ENCODE measurements at places on chromosomes 4 and X.

- DNase-seq, result no peak
These were observed 229.0 kb upstream of the LCORL start for GRCh38 chr4:18250564-18250963.

- DNase-seq, result no peak
These were observed 220.6 kb upstream of the RPL34 start for GRCh38 chr4:108399610-108400265.

- DNase-seq, result no peak
These were observed 93.0 kb downstream of the UPRT start for GRCh38 chrX:75366861-75367260.

DNA sequence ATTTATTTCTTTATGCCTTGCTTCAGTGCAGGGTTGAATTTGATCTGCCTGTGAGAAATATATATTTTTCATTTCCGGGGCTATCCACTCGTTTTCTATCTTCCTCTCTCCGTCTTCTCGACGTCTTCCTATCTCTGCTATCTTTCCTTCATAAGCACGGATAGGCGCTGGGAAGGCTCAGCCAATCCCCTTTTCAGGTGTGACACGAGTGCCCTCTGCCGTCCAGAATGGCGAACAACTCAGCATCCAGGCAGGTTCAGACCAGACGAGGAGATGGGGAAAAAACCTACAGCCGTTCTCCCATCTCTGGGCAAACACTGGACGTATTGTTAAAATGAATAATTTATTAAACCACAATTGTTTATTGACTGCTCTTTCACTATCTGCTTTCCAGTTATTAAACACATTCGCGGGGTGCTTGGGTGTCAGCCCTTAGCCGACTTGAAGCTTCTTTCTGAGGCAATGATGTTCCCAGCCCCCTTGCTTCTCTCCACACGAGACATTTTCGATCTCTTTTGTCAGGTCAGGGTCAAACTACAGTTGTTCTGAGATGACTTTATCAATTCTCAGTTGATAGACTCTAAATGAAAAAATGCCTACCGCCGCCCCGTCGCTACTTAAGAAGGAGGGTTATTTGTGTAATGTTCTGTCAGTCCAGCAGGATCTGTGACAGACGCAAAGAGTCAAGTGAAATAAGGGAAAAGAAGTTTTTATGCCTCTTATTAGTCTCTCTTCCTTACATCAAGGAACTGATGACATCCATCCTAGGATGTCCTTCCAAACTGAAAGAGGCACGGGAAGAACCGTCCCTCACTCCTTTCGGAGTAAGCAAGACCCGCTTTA is 96.3 kb upstream of the NOCT start:
- DNase-seq, result peak; percentile 40

DNA sequence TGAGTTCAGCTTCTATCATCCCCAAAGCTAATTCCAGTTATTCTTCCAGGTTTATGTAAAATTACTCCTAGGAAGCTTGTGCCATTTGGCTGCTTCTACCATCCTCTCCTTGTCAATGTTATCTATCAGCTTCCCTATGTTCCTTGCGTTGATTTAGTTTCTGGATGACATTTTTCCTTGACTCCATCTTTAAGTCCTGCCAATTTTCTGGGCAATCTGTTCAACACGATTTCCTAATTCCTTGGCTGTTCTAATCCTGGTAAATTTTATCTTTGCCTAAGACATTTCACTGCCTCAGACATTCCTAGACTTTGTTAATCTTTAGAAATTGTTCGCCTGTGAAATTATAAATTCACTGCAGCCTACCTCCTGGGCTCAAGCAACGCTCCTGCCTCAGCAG is 125.1 kb downstream of the PDS5A start:
- no peak for DNase-seq

GRCh38 chr4:122577808-122578781 is 42.8 kb downstream of the IL21 start:
- DNase-seq, result peak; percentile 70

DNA sequence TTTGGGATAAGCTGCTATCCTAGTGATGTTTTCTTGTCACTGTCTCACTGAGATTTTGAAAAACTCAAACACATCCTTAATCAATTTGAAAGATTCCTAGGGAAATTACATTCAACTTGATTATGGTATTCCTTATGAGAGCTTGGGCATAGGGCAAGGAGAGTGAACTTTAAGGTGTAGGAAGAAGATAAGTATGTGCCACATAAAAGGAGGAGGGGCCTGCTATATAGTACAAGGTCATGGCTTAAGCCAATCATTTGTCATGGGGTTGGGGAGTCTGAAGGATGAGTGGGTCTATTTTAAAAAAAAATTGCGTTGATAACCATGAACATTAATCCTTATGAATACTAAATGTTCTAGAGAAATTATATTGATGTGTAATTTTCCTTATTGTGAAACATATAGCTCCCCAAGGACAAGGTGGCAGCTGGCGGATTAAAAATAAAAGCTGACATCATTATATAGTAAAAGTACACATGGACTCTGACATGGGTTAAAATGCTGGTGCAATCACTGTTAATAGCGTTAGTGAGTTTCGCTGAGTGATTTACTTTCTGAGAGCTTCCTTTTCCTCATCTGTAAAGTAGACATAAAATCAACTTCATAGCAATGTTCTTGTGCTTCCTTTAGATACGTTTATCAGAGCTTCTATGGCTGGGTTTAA is 17.4 kb downstream of the GALNT7 start:
- no peak for DNase-seq

DNA sequence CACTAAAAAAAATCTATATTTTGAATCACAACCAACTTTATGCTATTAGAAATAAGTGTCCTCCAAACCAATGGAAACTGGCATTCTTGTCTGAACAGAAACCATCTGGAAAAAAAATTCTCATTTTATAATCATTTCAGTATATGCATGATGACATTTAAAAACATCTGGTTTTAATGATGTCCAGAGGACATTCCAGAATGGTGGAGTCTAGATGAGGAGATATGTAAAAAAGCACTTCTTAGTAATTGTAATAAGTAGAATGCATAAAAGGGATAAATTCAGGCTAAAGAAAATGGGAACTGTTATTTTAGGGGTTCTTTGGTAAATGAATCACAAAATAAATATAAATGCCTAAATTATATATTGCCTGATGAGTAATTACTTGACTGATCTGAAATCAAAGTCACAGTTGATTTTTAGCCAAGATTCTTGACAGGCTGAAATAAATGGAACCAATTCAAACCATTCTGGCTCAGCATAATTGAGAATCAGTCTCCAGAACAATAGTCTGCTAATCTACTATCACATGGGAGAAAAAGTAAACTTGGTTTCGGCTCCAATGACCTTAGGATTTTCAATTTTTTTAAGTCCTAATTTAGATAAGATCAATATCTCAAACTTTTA is 636.6 kb downstream of the FAT4 start:
- no peak for DNase-seq

DNA sequence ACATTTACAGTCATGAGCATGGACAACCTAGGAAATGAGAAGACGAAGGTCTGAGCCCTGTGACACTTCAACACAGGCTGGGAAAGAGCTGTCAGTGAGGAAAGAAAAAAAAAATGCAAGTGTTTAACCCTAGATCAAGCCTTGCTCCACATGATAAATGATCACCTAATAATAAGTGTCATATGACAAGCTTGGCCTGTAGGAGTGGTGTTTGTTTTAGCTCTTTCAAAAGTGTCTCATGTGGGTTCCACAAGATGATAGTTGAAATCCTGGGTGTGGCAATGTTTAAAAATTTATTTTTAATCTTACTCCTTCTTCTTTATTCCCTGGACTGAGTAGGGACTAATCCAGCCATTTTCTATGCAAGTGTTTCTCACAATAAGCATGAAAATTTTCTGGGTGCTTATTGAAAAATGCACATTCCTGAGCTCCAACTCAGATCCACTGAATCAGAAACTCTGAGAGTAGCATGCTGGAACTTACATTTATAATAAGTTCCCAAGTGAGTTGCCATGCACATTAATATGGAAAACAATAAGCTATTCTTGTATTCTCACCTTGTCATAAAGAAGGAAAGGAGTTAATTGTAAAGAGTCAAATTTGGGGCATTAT is 138.3 kb downstream of the AREG start:
- DNase-seq, result no peak

DNA sequence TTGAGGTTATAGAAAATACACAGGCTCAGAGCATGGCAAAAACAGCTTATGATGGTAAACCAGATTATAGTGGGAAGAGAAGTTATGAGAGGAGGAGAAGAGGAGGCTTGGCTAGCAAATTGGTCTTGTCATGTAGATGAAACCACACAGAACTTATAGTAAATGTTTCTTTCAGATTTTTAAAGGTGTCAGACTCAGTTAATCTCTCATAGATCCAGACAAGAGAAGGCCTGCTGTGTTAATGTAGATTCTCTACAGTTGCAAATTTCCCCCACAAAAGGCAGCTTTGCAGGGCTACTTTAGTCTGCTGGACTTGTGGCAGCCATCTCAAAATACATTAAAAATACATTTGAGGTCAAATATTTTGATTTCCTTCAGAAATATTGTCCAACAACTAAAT is 1731.7 kb downstream of the ARAP2 start:
- DNase-seq, result no peak

DNA sequence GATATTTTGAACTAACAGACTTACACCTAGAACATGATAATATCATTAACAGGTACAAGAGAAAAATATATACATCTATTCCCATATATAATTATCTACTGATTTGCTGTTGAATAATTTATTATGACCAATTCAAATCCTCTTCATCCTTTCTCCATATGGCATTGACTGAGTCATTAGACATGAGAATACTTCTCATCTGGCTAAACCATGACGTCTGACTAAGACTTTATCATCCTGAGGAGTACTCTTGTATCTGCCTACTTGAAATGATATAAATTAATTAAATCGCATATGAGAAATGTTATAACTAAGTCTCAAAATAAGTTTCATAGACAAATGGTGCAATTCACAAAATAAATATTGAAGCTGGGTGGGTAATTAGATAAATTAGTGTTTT is 67.4 kb downstream of the EMCN start:
- no peak for DNase-seq

GRCh38 chrX:21151051-21151450 is 223.2 kb upstream of the CNKSR2 start:
- DNase-seq, result no peak
